ENCODE measurements at places on chromosomes 12 and 14. TPM values are rescaled to one million over a fixed set of nuclear protein-coding genes. Genes with fewer than 3 reads are reported as not detected.

Gene SLC4A8
- 0.08 TPM for total RNA-seq

Gene BDKRB1
- total RNA-seq, result 2.3 TPM

Gene RNASE4
- total RNA-seq, result 0.69 TPM

Gene PPFIA2
- 10.2 TPM for total RNA-seq

Gene SMCO2
- not detected for total RNA-seq

Gene SLC6A15
- 24.4 TPM for total RNA-seq

Gene CCDC85C
- total RNA-seq, result 12.9 TPM

Gene KRT78
- not detected for total RNA-seq
